ENCODE measurements at places on chromosomes 6 and 20.
A peak's percentile ranks its signal among the peaks of the same experiment; 100 is the strongest.

DNA sequence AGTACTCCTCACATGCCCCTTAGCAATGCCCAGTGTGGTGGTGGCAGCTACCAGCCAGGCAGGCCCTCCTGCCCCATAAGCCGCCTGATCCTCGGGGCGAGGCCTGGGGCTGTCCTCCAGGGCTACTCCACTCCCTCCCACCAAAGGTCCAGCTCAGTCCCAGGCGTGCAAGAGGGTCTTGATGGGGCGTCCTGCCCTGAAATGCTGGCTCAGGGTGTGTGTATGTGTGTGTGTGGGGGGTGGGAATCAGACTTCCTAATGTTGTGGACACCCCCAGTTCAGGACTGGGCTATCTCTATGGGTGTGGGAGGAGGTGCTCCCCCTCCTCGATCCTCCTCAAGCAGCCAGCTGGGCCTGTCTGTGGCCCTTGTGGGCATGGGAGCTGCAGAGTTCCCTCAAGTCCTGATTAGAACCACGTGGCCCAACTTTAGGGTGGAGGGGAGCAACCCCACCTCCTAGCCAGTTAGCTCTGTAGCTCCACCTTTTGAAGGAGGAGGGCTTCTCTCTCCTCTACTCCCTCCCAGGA is 7.5 kb downstream of the HSPA12B start:
- peak; percentile 59 for DNase-seq

- no peak for DNase-seq
Measured at GRCh38 chr20:13809373-13809772, 24.5 kb downstream of the NDUFAF5 start.

DNA sequence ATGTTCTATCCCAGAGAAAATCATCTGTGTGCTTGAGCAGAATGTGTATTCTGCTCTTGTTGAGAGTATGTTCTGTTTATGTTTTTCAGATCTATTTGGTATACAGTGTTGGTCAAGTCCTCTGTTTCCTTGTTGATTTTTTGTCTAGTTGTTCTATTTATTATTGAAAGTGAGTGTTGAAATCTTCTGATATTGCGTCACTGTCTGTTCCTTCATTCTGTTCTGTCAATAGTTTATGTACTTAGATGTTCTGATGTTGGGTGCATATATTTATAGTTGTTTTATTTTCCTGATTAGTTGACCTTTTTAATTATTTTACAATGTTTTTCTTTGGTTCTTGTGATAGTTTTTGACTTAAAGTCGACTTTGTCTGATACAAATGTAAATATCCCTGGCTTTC is 458.7 kb upstream of the HSF2 start:
- no peak for DNase-seq

DNA sequence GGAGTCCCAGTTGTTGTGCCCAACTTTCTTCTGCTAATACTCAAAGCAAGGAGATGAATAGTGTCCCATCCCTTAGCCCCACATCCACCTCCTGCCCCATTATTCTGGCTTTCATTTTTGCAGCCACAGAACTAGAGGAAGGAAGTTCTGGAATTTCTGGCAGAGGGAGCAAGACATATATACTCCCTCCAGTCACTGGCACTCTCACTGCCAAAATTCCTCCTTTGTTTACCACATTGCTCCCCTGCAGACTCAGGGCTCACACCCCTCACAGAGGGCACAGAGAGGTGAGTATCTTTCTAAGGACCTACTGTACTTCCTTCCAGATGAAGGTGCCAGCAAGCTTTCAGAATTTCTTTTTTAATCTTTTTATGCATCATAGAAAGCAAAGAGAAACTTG is 168.0 kb upstream of the ID4 start:
- DNase-seq: no peak

GRCh38 chr6:156718647-156719394 is 58.4 kb upstream of the ARID1B start:
- peak; percentile 13 for DNase-seq

DNA sequence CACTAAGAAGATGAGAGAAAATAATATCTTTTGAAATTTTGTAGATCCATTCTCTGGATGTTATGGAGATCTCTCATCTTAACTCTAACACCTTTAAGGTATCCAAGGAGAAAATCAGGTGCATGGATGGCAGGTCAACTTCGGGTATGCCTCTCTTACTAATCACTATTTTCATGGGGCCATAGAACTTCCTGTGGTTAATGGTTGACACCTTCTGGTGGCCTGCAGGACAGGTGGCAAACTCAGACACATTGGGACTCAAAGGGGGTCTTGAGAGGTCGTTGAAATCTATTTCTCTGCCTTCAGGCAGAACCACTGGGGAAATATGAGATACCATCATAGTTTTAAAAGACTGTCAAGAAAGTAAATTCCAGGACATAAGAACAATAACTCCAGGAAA is 76.5 kb downstream of the ADAT2 start:
- no peak for DNase-seq

DNA sequence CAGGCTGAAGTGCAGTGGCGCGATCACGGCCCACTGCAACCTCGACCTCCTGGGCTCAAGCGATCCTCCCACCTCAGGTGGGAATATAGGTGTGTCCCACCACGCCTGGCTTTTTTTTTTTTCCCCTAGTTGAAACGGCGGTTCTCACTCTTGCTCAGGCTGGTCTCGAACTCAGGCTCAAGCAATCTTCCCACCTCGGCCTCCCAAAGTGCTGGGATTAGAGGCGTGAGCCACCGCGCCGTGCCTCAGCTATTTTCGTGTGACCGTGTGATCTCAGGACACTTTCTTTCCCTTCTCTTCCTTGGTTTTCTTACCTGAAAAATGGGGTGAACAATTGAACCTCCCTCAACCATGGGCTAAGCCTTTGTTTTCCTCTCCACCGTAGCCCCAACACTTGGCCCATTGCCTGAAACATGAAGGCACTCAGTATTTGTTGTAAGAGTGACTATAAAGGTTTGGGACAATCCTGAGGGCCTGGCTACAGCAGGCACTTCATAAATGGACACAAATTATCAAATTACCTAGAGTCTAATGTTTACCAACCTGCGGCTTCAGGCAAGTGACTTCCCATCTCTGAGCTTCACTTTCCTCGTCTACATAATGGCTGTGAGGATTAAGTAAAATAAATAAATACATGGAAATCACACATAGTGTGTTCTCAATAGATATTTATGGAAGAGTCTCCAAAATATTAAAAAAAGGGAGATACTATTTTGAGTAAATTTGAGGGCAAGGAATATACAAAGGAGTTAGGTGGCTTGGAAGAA is 31.4 kb upstream of the ID1 start:
- DNase-seq: no peak

DNA sequence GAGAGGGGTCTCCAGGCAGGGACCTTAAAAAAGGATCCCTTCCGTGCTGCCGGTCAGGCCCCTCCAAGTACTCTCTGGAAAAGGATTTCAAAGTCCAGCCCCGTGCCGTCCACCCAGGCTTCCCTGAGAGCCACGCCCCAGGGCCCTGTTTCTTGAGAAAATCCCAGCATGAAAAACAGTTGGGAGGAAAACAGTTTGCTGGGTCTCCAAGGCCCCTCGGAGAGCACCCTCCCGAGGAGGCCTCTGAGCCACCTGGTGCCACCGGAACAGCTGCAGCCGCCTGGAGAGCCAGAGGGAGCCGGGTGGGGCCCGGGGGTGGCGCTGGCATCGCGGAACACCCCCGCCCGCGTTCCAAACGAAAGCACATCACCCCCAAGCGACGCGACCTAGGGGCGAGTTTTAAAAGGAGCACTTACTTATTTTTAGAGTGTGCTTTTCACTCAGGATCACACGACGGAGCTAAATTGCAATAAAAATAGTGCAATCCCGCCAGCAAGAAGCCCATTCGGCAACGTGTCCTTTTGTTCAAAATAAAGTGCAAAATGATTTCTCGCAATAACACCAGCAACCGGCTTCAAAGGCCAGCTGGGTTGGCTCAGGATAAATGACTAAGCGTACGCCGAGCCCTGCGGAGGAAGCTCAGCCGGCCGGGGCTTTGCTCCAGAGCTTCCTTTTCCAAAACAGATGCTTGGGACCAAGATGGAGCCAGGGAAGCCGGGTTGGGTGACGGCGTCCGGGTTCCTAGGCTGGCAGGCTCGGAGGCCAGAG is 64.2 kb downstream of the YTHDF1 start:
- no peak for DNase-seq

- no peak for DNase-seq
Measured at GRCh38 chr6:152916035-152916434, 66.8 kb downstream of the FBXO5 start.

DNA sequence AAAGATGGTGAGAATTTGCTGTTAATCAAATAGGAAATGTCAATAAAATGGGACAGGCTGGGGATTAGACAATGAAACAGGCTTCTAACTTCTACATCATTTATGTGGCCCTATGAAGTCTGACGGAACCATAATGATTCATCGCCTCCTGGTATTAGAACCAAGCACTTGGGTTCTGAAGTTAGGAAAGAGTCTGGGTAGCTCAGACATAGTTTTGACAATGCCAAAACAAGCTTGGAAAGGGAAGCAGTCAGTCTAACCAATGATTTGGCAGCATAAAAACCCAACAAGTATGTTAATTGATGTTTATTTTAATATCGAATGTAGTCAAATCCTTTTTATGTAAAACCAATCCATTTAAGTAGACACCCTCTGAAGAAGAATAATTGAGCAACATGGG is 160.8 kb upstream of the RSPO3 start:
- DNase-seq: no peak

- DNase-seq: peak; percentile 41
Measured at GRCh38 chr20:50484271-50484976, 25.8 kb upstream of the PTPN1 start.

DNA sequence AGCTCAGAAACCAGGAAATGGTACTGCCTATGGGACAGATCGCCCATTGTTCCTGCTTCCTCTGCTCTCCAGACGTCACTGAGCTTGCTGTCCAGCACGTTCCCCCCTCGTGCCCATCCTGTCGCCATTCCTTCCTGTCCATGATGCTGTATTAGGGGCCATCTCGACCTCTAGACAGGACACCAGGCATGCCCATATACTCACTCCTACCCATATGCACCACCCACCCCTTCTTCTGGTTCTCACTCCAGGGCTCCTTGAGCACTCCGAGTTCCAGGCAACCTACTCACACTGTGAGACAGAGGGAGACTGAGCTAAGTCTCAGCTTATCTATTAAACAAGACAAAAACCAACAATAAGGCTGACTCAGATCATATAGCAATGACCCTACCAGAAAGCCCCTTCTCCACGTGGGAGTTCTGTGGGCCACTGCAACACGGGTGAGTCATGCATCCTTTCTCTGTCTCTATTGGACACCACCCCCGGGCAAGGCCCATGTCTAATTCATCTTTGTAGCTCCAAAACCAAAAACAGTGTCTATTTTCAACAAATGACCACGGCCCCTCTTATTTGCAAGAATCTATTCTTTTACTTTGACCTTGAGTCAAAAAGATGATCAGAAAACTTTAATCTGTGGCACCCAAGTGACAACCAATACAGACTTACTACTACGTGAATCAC is 65.7 kb downstream of the PSMG4 start:
- DNase-seq: peak; percentile 63

GRCh38 chr6:113315165-113315564 is 542.0 kb upstream of the MARCKS start:
- no peak for DNase-seq

GRCh38 chr20:48287021-48287494 is 501.8 kb upstream of the SULF2 start:
- DNase-seq: no peak

- peak; percentile 80 for DNase-seq
Measured at GRCh38 chr6:106090001-106090400, 3.9 kb downstream of the PRDM1 start.

GRCh38 chr6:26319405-26320128 is 45.4 kb upstream of the BTN3A2 start:
- DNase-seq: no peak

DNA sequence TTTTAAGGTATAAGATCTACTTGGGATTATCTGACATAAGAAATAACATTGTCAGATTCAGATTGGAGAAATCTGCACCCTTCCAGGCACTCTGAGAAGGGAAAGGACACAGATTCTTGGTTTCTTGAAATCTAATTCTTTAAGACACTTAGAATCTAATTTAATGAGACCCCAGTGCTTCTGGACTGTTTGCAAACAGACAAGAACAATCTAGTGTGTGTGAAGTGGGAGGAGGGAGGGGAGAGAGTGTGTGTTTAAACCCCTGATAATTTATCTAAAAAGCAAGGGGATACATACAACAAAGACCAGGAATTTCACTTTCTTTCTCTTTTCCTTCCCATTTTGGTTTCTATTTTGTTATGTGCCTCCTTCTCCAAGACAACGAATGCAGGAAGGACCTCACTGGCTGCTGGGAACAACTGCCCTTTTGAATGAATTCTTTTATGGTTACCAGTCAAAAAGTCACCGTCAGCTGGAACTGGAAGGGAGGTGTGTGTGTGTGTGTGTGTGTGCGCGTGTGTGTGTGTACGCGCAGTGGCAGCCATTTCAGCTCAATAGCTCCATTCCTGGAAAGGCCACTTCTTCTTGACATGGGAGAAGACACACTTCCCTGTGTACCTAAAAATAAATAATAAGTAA is 129.4 kb downstream of the BCAS1 start:
- peak; percentile 50 for DNase-seq

- DNase-seq: no peak
Measured at GRCh38 chr6:150667359-150667758, 67.7 kb downstream of the PLEKHG1 start.

DNA sequence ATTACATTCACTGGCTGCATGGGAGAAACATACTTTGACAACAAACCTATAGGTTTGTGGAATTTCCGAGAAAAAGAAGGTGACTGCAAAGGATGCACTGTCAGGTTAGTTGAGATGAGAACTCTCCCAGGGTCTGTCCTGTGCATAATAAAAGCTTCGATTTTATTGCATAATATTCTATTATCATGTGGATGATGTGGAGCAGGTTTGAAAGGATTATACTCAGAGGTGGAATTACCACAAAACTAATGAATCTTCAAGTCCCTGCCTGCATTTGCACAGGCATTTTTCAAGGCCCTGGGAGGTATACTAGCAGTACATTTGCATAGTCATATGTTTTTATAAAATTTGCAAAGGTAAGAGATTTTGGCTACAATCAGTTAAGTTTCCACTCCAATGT is 249.8 kb downstream of the ARHGAP18 start:
- DNase-seq: no peak

GRCh38 chr20:57620274-57620990 is at the start of gene ZBP1:
Gene ZBP1, minus strand, starts transcription at chr20:57620426. Its CDS starts 131 bp downstream, at chr20:57620295.
- DNase-seq: no peak

DNA sequence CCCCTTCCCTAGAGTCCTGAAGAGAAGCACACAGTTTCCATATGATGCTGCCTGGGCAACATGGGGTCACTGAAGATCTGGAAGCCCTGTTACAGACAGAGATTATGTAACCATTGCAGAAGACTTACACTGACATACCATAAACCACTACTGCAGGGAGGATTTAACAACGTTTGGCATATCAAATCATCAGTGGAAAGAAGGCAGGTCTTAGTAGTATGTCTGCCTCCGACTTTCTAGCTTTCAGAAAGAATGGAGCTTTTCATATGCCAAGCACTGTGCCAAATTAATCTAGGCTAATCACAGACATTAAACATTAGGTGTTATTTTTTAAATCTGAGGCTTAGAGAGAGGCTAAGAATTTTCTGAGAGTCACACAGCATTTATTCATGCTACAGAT is 144.3 kb downstream of the ADGRB3 start:
- no peak for DNase-seq

- no peak for DNase-seq
Measured at GRCh38 chr6:20207088-20207418, 5.2 kb downstream of the MBOAT1 start.

Data from hematopoietic multipotent progenitor cell treated with erythropoietin and hydrocortisone succinate and interleukin-3 and kit ligand, for 4 days (in vitro differentiated cells).